ENCODE measurements at places on chromosomes 16 and 17.
A peak's percentile ranks its signal among the peaks of the same experiment; 100 is the strongest.

DNA sequence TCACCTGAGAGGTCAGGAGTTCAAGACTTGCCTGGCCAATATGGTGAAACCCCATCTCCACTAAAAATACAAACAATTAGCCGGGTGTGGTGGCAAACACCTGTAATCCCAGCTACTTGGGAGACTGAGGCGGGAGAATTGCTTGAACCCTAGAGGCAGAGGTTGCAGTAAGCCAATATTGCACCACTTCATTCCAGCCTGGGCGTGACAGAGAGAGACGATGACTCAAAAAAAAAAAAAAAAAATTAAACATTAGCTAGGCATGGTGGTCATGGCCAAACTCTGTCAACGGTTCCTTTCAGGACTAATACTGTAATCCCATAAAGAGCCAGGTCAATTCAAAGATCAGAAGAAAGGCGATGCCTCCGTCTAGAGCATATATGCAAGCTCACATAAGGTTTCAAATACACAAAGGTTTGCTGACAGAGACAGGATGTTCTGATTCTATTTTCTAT is 2.4 kb downstream of the RNF157 start:
- DNase-seq, result no peak

DNA sequence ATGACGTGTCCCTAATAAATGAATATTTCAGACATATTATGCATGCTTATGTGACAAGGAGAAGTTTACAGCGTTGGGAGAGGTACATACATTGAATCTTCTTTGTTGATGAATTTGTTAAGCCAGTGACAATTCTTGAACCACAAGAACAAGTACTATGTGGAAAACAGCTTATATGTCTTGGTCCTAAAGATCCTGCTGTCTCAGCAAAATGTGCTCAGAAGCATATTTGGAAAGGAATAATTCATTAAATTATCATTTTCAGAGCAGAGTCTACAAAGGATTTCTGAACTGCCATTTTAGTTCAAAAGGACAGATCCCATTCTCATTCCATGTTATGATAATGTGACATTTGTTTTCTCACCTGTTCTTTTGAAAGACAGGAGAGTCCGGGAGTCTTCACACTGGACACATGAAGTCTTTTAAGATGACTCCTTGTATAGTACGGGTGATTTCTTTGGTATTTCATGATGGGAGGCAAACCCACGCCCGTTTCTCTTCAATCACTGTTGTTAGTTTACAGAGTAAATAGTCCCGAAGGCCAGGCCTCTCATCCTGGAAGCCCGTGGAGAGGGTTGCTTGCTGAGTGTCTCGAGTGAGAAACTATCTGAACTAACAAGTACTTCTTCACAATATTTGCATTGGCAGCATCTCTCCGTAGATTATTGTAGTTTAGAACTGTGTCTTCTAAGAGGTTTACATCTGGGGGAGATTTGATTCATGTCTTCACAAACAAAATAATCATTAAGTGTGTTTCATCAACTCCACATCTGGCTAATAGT is 26.7 kb downstream of the VPS35L start:
- DNase-seq, result no peak

GRCh38 chr17:29005936-29006511 is at the start of gene SEZ6:
SEZ6 (minus strand) TSS chr17:29006033; CDS start chr17:29005869, 164 bp downstream.
- DNase-seq, result peak; percentile 79

GRCh38 chr17:75812096-75813013 is 27.7 kb downstream of the UNK start:
- no peak for DNase-seq

DNA sequence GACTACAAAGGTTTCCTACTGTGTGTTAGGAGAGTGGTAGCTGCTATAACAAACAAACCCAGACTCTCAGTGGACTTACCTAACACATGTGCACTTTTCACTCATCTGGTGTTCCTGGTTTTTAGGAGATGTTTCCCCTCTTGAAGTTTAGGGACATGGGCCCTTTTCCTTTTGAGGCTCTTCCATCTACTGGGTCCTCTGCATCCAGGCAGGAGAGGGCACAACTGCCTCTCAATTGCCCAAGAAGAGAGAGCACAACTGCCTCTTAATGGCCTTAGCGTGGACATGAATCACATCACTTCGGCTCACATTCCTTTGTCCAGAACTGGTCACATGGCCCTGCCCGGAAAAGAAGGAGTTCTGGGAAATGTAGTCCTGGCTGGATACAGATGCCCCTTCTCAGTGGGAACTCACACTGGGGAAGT is 9.8 kb upstream of the TNRC6C start:
- DNase-seq, result no peak

- peak; percentile 46 for DNase-seq
Measured at GRCh38 chr17:38428643-38429371, 543 bp downstream of the ARHGAP23 start.

DNA sequence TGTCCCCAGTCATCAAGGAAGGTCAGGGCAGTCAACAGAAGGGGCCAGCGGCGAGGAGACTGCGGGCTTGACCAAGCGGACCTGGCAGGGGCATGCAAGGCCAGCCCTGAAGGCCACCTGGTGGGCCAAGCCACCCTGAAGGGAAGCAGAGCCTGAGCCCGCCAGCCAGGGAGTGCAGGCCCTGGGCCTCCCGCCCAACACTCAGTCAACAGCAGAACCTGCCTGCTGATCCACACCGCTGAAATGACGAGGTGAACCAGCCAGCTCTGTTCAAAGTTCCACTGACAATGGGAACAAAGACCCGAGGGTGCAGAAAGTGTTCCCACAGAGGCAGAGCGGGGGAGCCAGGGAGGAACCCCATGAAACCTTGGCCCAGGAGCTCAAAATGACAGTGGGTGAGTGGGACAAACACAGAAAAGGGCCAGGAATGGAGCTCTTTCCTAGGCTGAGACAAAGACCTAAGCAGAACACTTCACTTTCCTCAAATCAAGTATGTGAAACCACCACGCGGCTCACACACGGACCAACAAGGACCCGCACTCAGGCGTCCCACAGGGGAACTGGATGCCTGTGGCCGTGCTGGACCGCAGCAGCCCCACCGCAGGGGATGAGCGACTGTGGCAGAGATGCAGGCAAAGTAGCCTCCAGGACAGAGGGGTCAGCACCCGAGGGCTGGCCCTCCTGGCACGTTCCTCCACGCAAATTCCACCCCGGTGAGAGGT is 12.0 kb downstream of the AXIN1 start:
- DNase-seq, result no peak

All from substantia nigra (tissue), 51 donors.